ENCODE measurements at places on chromosomes 7 and 10.

- H3K4me3 ChIP-seq: no peak overlapping the region
- DNase-seq: no peak
- H3K36me3 ChIP-seq: no peaks in the 10 kb centered on the region
- H3K27ac ChIP-seq: no peak overlapping the region
- peaks cover 39% of the 10 kb centered on the region for H3K27me3 ChIP-seq
These were observed 18.1 kb upstream of the TLX1 start for GRCh38 chr10:101112799-101113594.

DNA sequence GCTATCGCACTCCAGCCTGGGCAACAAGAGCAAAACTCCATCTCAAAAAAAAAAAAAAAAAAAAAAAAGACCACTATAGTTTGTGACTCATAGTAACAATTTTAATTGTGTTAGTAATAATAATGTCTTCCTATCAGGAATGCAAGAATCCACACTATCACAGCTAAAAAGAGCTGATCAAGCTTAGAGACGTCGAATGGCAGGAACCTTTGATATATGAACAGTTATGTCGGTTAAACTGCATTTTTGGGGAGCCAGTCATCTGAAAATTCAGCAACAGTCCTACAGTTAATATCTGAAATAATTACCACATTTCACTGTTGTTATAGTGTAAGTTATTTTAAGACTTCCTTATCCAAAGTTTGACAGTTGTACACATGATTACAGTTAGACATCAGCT lies 8.8 kb downstream of the PHYH start:
- no peaks in the 10 kb centered on the region for H3K36me3 ChIP-seq
- no peak overlapping the region for H3K4me3 ChIP-seq
- no peak overlapping the region for H3K27ac ChIP-seq
- H3K27me3 ChIP-seq: no peaks in the 10 kb centered on the region
- peaks cover 7% of the 10 kb centered on the region for H3K4me1 ChIP-seq

GRCh38 chr7:128790315-128791041 lies 1.3 kb upstream of the CCDC136 start:
- peak; percentile 62 for DNase-seq
- H3K4me1 ChIP-seq: peaks cover 26% of the 10 kb centered on the region
- no peak overlapping the region for H3K27ac ChIP-seq
- peak overlapping the region; percentile 85 for H3K4me3 ChIP-seq
- H3K27me3 ChIP-seq: no peaks in the 10 kb centered on the region

DNA sequence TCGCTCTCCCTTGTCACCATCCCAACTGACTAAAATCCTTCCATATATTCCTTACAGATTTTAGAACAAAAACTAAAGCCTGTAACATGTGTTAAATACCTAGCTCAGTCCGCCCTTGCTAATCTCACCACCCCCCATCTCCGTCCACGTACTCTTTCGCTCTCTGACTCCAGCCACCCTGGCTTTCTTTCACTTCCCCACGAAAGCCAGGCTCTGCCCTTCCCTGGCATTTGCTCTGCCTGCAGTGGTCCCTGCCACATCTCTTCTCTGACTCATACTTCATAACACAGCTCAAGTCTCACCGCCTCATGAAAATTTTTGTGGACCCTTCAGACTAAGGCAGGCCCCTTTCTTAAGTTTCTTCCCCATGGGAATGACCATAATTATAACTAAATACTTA lies 11.7 kb upstream of the GPAM start:
- H3K27me3 ChIP-seq: no peaks in the 10 kb centered on the region
- H3K4me1 ChIP-seq: no peaks in the 10 kb centered on the region
- H3K27ac ChIP-seq: no peak overlapping the region
- no peak overlapping the region for H3K4me3 ChIP-seq

- 0 out of 2 replicates have a peak overlapping the region, but pooled peaks have one; percentile 34 for H3K4me3 ChIP-seq
- H3K4me1 ChIP-seq: peaks cover 18% of the 10 kb centered on the region
- peak; percentile 36 for DNase-seq
- H3K27me3 ChIP-seq: no peaks in the 10 kb centered on the region
- no peaks in the 10 kb centered on the region for H3K36me3 ChIP-seq
These were observed 569.5 kb upstream of the MGMT start for GRCh38 chr10:128897401-128898129.

GRCh38 chr7:157204134-157204533 lies 65.4 kb downstream of the UBE3C start:
- DNase-seq: no peak
- no peak overlapping the region for H3K27ac ChIP-seq
- H3K4me1 ChIP-seq: no peaks in the 10 kb centered on the region
- H3K36me3 ChIP-seq: peaks cover 26% of the 10 kb centered on the region

DNA sequence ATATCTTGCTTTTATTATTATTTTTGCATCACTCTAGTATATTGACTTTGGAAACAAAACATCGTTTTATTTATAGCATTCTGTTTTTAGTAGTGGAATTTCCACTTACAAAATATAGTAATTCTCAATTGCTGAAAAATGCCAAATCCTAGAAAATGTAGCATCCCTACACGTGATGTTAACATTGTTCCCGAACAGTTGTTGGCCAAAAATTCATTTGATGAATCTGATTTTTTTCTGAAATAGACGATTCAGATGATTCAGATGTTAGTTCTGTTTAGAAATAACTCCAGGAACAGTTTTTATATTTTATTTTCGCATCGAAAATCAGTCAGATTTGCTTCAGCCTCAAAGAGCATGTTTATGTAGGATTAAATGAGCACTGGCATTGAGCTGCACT lies 122.4 kb downstream of the GFRA1 start:
- no peaks in the 10 kb centered on the region for H3K27me3 ChIP-seq
- H3K27ac ChIP-seq: no peak overlapping the region
- no peaks in the 10 kb centered on the region for H3K36me3 ChIP-seq

DNA sequence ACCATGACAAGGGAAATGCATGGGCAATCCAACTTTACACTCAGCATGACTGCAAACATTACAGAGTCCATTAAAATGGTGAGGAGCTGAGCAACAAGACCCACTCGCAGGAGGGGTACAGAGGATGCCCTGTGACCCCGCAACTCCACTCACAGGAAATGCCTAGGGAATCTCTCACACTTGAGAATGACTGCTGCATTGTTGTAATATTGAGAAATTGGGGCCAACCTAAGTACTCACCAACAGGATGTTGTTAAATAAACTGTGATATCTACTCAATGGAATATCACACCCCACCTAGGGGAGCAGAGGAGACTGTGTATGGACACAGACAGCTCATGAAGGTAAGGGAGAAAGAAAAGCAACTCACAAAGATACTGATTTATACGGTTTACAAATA lies 53.4 kb upstream of the CAMK2B start:
- no peaks in the 10 kb centered on the region for H3K4me1 ChIP-seq
- no peak for DNase-seq
- no peaks in the 10 kb centered on the region for H3K36me3 ChIP-seq
- H3K27ac ChIP-seq: no peak overlapping the region
- H3K4me3 ChIP-seq: no peak overlapping the region

GRCh38 chr7:125878988-125879387 lies 949.4 kb upstream of the POT1 start:
- H3K27me3 ChIP-seq: no peaks in the 10 kb centered on the region
- H3K36me3 ChIP-seq: peaks cover 2% of the 10 kb centered on the region
- no peak overlapping the region for H3K4me3 ChIP-seq
- no peaks in the 10 kb centered on the region for H3K4me1 ChIP-seq
- DNase-seq: no peak

DNA sequence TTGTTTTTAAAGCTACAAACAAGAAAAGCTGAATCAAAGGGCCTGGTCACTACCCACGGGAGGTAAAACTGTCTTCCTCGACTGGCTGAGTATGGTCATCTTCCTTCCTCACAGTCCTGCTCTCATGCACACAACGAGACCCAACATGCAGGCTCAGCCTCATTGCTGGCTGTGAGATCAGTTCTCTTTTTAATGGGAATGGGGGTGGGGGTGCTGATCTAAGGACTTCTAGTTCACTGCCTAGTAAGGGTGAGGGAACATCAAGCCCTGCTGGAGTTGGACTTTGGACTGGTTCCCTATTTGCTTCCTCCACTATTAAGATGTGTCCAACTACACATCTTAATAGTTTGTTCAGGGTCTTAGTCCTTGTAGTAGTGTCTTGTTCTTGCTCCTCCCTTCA lies 48.2 kb downstream of the ABCB4 start:
- H3K27ac ChIP-seq: no peak overlapping the region
- DNase-seq: no peak
- no peaks in the 10 kb centered on the region for H3K27me3 ChIP-seq

DNA sequence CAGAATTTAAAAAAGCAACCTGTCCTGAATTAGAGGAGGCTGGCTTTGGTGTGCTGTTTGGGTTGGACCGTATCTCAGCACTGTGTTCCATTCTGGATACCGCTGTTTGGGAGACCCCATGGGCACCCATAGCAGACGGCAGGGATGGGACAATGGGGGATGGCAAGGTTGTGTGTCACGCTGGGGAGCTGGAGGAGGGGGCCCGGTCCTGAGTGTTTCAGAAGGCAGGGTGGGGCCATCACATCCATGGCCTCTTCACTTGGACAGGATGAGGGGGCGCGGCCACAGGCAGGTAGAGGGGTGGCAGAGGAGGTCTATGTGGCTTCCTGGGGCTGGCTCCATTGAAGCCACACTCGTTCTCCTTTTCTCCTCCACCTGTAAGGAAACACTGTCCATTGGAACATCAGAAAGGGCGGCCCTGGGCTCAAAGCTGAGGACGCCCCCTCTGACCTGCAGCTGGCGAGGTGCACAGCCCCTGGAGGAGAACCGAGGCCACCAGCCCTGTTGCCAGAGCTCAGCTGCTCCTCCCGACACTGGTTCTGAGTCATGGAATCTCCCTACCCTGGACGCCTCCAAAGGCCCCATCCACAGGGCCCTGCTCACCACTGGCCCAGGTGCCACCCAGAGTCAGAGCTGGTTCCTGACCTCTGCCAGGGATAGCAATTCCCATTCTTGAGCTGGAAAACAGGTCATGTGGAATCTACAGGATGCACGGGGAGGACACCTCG lies 587.3 kb downstream of the DNAJB6 start:
- peaks cover 2% of the 10 kb centered on the region for H3K36me3 ChIP-seq
- no peaks in the 10 kb centered on the region for H3K27me3 ChIP-seq
- no peak for DNase-seq
- no peak overlapping the region for H3K4me3 ChIP-seq

DNA sequence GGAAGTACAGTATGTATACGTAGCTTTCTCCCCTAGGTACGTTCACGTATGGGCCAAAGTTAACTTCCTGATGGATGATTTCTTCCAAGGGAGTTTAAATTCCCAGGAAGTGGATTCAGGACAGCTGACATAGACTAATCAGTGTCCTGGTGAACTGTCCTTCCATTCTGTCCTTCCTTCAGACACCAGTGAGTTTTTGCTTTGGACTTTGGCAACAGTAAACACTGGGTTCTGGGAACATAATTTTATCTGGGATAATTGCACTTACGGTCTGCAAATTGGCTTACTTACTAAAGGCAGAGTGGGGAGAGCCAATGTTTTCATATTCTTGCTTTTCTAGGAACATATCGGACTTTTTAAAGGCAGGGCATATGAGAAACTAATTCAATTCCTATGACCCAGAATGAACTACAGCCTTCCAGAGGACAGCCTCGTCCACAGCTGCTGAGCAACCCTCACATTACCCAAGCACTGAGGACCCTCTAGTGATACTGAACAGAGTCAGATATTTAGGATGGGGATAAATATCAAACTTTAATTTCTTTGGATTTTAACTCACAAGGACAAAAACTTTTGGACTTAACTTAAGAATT lies 97.9 kb downstream of the RAB18 start:
- H3K36me3 ChIP-seq: no peaks in the 10 kb centered on the region
- no peaks in the 10 kb centered on the region for H3K4me1 ChIP-seq
- no peak overlapping the region for H3K27ac ChIP-seq
- DNase-seq: no peak

GRCh38 chr10:62237966-62238365 lies 30.7 kb downstream of the RTKN2 start:
- H3K36me3 ChIP-seq: no peaks in the 10 kb centered on the region
- H3K4me1 ChIP-seq: peaks cover 7% of the 10 kb centered on the region
- H3K27me3 ChIP-seq: no peaks in the 10 kb centered on the region
- no peak overlapping the region for H3K4me3 ChIP-seq
- no peak overlapping the region for H3K27ac ChIP-seq

GRCh38 chr10:335151-335800 lies 200.0 kb downstream of the ZMYND11 start:
- H3K27me3 ChIP-seq: no peaks in the 10 kb centered on the region
- H3K4me3 ChIP-seq: no peak overlapping the region
- H3K27ac ChIP-seq: no peak overlapping the region
- no peaks in the 10 kb centered on the region for H3K36me3 ChIP-seq
- H3K4me1 ChIP-seq: no peaks in the 10 kb centered on the region

DNA sequence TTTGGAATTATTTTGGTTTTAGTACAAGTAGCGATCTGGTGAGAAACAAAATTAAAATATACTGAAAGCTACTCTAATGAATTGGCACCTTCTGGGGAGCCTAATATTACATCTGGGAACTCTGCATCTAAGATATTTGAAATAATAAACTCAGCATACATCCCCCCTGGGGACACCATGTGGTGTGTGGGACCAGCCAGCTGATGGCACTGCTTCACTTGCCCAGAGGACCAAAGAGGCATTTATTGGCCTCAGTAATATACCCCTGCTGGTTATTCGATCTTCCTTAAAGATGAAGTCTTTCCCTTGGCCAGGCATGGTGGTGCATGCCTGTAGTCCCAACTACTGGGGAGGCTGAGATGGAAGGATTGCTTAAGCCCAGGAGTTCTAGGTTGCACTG lies 195.1 kb upstream of the AUTS2 start:
- H3K27ac ChIP-seq: no peak overlapping the region
- H3K27me3 ChIP-seq: no peaks in the 10 kb centered on the region
- 0 out of 2 replicates have a peak, but pooled peaks cover 4% of the 10 kb centered on the region for H3K4me1 ChIP-seq

- DNase-seq: peak; percentile 10
- no peak overlapping the region for H3K4me3 ChIP-seq
- H3K27me3 ChIP-seq: no peaks in the 10 kb centered on the region
- peaks cover 10% of the 10 kb centered on the region for H3K4me1 ChIP-seq
- no peak overlapping the region for H3K27ac ChIP-seq
- H3K36me3 ChIP-seq: no peaks in the 10 kb centered on the region
These were observed 35.5 kb downstream of the IKZF1 start for GRCh38 chr7:50339990-50340500.

DNA sequence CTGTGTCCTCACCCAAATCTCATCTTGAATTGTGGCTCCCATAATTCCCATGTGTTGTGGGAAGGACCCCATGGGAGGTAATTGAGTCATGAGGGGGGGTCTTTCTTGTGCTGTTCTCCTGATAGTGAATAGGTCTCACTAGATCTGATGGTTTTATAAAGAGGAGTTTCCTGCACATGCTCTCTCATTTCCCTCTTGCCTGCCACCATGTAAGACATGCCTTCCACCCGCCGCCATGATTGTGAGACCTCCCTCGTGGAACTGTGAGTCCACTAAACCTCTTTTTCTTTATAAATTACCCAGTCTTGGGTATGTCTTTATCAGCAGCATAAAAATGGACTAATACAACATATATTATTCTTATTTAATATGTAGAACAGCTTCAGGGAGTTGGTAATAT lies 29.0 kb upstream of the MTPN start:
- no peak overlapping the region for H3K27ac ChIP-seq
- no peaks in the 10 kb centered on the region for H3K4me1 ChIP-seq
- no peak overlapping the region for H3K4me3 ChIP-seq
- no peak for DNase-seq

GRCh38 chr10:3699916-3700315 lies 85.1 kb downstream of the KLF6 start:
- no peaks in the 10 kb centered on the region for H3K27me3 ChIP-seq
- H3K36me3 ChIP-seq: no peaks in the 10 kb centered on the region
- DNase-seq: peak; percentile 60
- H3K4me1 ChIP-seq: peaks cover 19% of the 10 kb centered on the region

GRCh38 chr10:77869626-77870420 lies 56.7 kb downstream of the DLG5 start:
- no peaks in the 10 kb centered on the region for H3K36me3 ChIP-seq
- H3K27ac ChIP-seq: no peak overlapping the region
- DNase-seq: no peak
- H3K4me3 ChIP-seq: no peak overlapping the region
- H3K27me3 ChIP-seq: no peaks in the 10 kb centered on the region

GRCh38 chr10:11625019-11625735 lies 13.7 kb upstream of the USP6NL start:
- no peak overlapping the region for H3K27ac ChIP-seq
- H3K4me3 ChIP-seq: no peak overlapping the region
- no peak for DNase-seq
- H3K27me3 ChIP-seq: no peaks in the 10 kb centered on the region
- 0 out of 2 replicates have a peak, but pooled peaks cover 4% of the 10 kb centered on the region for H3K4me1 ChIP-seq

All from GM23338 (cell line).